ENCODE measurements at places on chromosomes 7 and 10. TPM values are rescaled to one million over a fixed set of nuclear protein-coding genes. Genes with fewer than 3 reads are reported as not detected.

The TYW1B gene
- 9.4 TPM for total RNA-seq

The TSPAN33 gene
- 0.38 TPM for total RNA-seq

The CRTAC1 gene
- 0.28 TPM for total RNA-seq

The AMPH gene
- 0.09 TPM for total RNA-seq

The CYP3A7 gene
- not detected for total RNA-seq

The TUBB8 gene
- not detected for total RNA-seq

The AASS gene
- total RNA-seq, result 42.1 TPM

The ITIH2 gene
- not detected for total RNA-seq

The SAMD9 gene
- total RNA-seq, result 10.7 TPM

The FXYD4 gene
- not detected for total RNA-seq

The SERPINE1 gene
- total RNA-seq, result 3,900 TPM

The C1QL3 gene
- 0.09 TPM for total RNA-seq

The LIPJ gene
- total RNA-seq, result not detected

The CAV1 gene
- total RNA-seq, result 1,559 TPM

The WDFY4 gene
- total RNA-seq, result 6.3 TPM

The SFTPD gene
- total RNA-seq, result not detected

The IL6 gene
- total RNA-seq, result 16.7 TPM

The PSMG3 gene
- 24.2 TPM for total RNA-seq

The ZNF467 gene
- total RNA-seq, result 2.6 TPM

The TFPI2 gene
- total RNA-seq, result 79.7 TPM

The GBX1 gene
- total RNA-seq, result not detected

The PHYH gene
- total RNA-seq, result 7.9 TPM

The FAM131B gene
- total RNA-seq, result 1.4 TPM

The NUTM2A gene
- 0.19 TPM for total RNA-seq

The MGAM2 gene
- under 0.01 TPM for total RNA-seq

The EFCAB10 gene
- total RNA-seq, result under 0.01 TPM

The HOXA9 gene
- total RNA-seq, result 0.81 TPM

The ZC3HAV1L gene
- 8.9 TPM for total RNA-seq

The DYDC1 gene
- not detected for total RNA-seq

The CAMK1D gene
- 0.63 TPM for total RNA-seq

The EBLN1 gene
- not detected for total RNA-seq

The CUL1 gene
- 43.6 TPM for total RNA-seq

The MKI67 gene
- 8.1 TPM for total RNA-seq

The AGAP4 gene
- total RNA-seq, result 4.5 TPM

The SMKR1 gene
- 0.28 TPM for total RNA-seq

The GARIN1A gene
- total RNA-seq, result 0.28 TPM

The ZNF25 gene
- total RNA-seq, result 7.7 TPM

The TRPV5 gene
- total RNA-seq, result not detected

The PON1 gene
- not detected for total RNA-seq

The C10orf67 gene
- total RNA-seq, result not detected

The TMEM273 gene
- total RNA-seq, result 6.1 TPM

The DEPP1 gene
- total RNA-seq, result 237 TPM

The UCN3 gene
- total RNA-seq, result not detected

The CCDC126 gene
- total RNA-seq, result 10.3 TPM

The GRID2IP gene
- total RNA-seq, result under 0.01 TPM

The GDI2 gene
- 561 TPM for total RNA-seq

The CHST15 gene
- 33.4 TPM for total RNA-seq

The TAS2R60 gene
- total RNA-seq, result not detected

The SYCE1 gene
- total RNA-seq, result 0.09 TPM

The FOXI2 gene
- total RNA-seq, result not detected

The MAPK8 gene
- 39.9 TPM for total RNA-seq

The CYP26C1 gene
- 0.47 TPM for total RNA-seq

The CYP3A4 gene
- total RNA-seq, result not detected
